ENCODE measurements at places on chromosomes 5 and 9.

GRCh38 chr9:27715651-27716050, 142.4 kb upstream of the C9orf72 start:
- DNase-seq, result no peak

- DNase-seq, result no peak
These were observed 145.6 kb downstream of the XRCC4 start for GRCh38 chr5:83222906-83223305.

DNA sequence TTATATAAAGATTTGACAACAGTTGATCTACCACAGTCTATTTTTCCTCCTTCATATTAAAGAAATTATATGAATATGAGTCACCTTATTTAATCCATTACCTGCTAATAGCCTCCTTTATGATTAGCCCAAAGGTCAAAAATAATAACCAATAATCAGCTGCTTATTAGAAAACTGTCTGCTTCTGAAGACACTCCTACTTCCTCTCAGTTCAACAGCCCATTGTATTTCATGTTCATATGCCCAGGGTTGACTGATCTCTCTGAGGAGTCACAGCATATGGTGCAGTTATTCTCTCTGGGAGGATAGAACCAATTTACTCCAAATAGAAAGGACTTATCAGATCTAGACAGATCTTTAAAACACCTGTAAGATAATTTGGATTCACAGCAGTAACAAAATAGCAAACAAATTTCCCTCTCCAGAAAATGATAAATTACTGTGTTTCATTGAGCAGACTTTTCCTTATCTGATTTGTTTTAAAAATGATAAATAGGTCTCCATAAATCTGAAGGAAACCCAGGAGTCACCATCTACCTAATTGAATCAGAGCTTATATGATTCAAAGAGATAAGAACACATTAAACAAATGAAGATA, 180.4 kb upstream of the ITGA1 start:
- no peak for DNase-seq

DNA sequence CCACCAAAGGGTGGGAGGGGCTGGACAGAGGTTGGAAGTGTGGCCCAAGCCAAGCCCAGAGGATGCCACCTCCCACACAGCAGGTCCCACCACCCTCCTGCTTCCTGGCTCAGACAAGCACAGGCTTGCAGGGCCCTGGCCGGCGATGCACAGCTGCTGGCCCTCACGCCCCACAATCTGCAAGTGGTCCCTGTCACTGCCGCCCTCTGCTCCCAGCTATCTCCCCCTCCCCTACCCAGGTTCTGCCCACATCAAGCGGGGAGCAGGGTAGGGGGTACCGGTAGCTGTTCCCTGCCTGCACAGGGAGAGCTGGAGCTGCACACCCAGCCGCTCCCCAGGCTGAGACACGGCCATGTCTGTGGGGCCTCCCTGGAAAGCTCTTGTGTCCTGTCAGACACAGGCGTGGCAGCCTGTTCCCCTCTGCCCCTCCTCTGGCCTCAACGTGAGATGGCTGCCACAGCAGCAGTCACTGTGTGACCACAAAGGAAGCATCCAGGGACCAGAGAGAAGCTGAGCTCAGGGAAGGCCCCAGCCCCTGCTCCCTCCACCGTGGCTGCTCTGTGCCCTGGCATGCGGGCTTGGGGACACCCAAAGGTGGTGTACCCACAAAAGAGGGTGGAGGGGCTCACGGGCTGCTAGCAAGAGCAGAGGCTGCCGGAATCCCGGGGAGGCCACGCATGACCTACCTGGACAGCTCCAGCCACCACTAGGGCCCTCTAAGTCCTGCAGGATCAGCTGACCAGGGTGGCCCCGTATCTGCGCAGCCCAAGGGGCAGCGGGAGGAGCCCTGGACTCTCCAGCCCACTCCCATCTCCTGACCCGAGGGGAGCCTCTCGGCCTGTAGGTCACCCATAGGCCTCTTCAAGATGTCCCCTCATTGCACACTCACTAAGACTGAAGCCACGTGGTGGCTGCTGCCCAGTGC, 10.9 kb upstream of the ZDHHC11 start:
- DNase-seq, result no peak

- no peak for DNase-seq
These were observed 2.6 kb upstream of the SNX18 start for GRCh38 chr5:54514841-54515432.
